D341Med (cell line): ENCODE measurements at places on chromosomes 12 and 14.

- no peak for DNase-seq
Observed at GRCh38 chr14:97851428-97851995, 1054.3 kb downstream of the VRK1 start.

GRCh38 chr12:89731614-89732013 lies 23.0 kb upstream of the ATP2B1 start:
- DNase-seq = no peak

DNA sequence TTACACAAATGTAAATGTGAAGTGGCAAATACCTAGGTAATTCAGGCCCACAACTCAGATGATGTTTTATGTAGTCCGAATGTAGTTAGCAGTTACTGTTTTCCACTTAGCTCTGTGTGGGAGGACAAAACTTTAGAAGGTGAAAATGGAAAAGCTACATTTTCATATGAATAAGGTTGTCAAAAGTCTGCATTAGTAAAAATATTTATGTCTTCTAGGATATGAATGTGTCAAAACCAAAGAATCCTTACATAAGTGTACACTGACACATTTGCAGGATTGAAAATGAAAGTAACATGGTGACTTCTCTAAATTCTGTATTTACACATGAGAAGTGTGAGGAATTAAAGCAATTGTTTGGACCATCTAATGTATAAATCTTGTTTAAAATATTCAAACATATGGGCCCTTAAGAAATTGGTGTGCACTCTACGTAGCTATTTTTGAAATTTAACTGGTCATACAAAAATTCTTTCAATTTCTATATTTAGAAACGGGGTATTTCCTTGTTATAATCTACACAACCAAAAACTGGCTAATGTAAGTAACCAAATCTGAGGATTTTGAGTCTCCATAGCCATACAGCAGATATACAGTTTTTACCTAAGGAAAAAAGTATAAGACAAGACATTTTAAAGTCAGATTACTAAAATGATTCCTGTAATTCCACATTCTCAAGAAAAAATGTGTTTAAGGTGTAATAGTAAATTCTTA lies 5.4 kb downstream of the CDKN1B start:
- no peak for DNase-seq

- no peak for DNase-seq
Observed at GRCh38 chr12:46843811-46844210, 18.0 kb upstream of the SLC38A4 start.

DNA sequence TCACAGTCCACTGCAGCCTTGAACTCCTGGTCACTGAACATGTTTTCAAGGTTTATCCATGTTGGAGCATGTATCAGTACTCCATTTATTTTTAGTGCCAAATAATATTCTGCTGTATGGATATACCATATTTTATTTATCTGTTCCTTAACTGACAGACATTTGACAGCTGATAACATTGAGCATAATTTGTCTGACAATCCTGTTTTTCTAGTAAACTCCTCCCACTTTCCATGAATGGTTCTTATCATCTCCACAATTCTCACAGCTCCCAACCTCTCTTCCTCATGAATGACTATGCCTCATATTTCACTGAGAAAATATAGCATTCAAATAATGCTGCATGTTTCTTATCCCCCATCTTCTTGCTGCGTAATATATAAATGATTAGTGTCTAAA lies 33.3 kb downstream of the COCH start:
- no peak for DNase-seq
